Heart left ventricle (tissue), 16 donors: ENCODE measurements at places on chromosomes 6 and 20.
A peak's percentile ranks its signal among the peaks of the same experiment; 100 is the strongest.

DNA sequence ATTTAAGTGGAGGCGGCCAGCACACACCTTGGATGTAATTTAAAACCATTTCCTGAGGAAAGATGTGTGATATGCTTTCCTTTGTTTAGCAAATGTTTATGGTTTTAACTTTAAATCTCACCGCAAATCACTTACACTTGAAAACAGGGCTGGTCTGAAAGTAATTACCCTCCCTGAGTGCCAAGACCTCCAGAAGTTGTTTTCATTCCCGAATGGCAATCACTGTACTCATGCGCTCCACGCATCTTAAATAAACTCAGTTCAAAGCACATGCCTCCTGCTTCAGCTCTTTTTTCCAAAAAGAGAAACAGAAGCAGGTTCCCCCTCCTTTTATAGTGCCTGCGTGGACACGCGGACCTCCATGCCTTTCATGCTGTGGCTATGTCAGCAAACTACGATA lies 224.0 kb downstream of the SMOC2 start:
- no peak overlapping the region for H3K27ac ChIP-seq
- H3K36me3 ChIP-seq = no peaks in the 10 kb centered on the region
- H3K4me3 ChIP-seq = no peak overlapping the region
- no peak for DNase-seq
- H3K4me1 ChIP-seq = no peaks in the 10 kb centered on the region

GRCh38 chr6:87118054-87118453 lies 23.1 kb upstream of the CGA start:
- H3K36me3 ChIP-seq = no peaks in the 10 kb centered on the region
- peaks cover 4% of the 10 kb centered on the region for H3K4me1 ChIP-seq
- no peak for DNase-seq

DNA sequence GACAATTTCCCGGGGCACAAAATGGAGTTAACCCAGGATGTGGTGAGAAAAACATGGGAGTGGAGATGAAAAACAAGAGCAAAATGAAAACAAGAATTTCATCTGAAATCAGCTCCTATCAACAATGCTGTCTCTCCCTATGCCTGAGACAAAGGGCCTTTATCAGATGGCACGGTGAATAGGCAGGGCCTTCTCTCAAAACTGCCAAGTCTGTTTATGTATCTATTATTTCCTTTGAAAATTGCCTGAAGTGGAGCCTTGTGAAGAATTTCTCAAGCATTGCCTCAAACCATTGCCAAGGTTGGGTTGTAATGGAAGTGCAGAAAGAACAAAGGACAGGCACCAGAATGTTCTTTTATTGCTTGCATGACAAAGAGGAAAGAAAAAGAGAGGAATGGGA lies 74.7 kb downstream of the BTBD3 start:
- no peak overlapping the region for H3K4me3 ChIP-seq
- H3K4me1 ChIP-seq = no peaks in the 10 kb centered on the region
- H3K36me3 ChIP-seq = no peaks in the 10 kb centered on the region
- no peaks in the 10 kb centered on the region for H3K27me3 ChIP-seq

DNA sequence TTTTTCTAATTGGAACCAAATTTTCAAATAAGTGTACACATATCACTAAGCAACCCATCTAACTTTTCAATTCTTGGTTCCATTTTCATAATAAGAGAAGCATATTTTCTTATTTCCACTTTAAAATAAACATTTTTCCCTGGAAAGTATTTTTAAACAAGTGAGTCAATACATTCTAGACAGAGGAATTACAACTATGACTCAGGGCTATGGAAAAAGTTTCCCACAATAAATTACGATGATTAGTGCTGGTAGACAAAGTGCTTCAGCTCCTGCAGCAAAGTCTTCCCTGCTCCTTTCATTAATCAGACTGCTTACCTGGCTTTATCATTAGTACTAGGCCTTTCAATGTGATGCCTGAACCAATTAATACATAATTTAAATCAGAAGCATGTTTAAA lies 322.5 kb downstream of the HACE1 start:
- H3K27me3 ChIP-seq = no peaks in the 10 kb centered on the region
- H3K36me3 ChIP-seq = no peaks in the 10 kb centered on the region
- no peak for DNase-seq
- no peak overlapping the region for H3K27ac ChIP-seq
- H3K4me1 ChIP-seq = no peaks in the 10 kb centered on the region

GRCh38 chr6:89084954-89085353 lies 4.4 kb downstream of the PNRC1 start:
- H3K27ac ChIP-seq = no peak overlapping the region
- H3K4me1 ChIP-seq = peaks cover 37% of the 10 kb centered on the region
- H3K4me3 ChIP-seq = no peak overlapping the region
- peaks cover 12% of the 10 kb centered on the region for H3K36me3 ChIP-seq
- H3K27me3 ChIP-seq = no peaks in the 10 kb centered on the region

DNA sequence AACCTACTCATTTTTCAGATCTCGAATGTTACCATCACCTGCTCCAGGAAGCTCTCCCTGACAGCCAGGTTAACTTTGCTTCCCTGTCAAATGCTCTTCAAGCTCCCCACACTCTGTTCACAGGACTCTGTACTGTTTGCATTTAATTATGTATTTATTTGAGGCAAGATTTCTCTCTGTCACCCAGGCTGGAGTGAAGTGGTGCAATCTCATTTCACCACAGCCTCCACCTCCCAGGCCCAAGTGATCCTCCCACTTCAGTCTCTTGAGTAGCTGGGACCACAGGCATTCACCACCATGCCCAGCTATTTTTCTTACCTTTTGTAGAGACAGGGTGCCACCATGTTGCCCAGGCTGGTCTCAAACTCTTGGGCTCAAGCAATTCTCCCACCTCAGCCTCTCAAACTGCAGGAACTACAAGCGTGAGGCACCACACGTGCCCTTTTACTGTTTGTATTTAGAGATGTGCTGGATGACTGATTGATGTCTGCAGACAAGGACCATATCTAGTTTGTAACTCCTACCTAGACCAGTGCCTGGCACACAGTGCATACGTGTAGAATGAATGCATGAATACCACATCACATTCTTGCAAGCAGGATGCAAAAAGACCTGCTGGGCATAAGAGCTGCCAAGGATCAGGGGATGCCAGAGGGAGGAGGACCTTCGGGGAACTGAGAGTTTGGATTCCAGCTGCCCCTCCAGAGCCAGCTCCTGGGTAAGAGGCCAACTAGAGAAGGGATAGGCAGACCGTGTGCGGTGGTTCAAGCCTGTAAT lies 15.6 kb upstream of the CBFA2T2 start:
- no peaks in the 10 kb centered on the region for H3K4me1 ChIP-seq
- no peak overlapping the region for H3K27ac ChIP-seq
- H3K36me3 ChIP-seq = no peaks in the 10 kb centered on the region
- H3K27me3 ChIP-seq = no peaks in the 10 kb centered on the region
- no peak for DNase-seq
- H3K4me3 ChIP-seq = no peak overlapping the region

DNA sequence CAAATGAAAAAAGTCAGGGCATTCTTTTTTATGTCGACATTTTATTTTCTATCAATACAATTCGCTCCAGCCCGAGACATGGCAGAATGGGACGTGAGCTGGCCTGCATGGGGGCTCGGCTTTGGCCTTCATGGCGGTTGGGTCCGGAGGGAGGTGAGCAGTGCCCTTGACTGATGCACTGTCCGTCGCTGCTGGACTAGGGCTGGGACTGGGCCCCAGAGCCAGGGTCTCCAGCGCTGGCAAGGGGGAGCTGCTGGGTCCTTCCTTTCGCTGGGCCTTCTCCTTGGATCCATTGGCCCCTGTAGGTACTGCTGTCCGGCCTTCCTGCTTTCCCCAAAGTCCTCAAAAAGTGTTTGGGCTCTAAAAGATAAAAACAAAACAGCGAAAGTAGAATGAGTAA lies 124.6 kb downstream of the EDN3 start:
- no peak overlapping the region for H3K4me3 ChIP-seq
- H3K36me3 ChIP-seq = no peaks in the 10 kb centered on the region
- DNase-seq = no peak
- no peaks in the 10 kb centered on the region for H3K27me3 ChIP-seq
- no peak overlapping the region for H3K27ac ChIP-seq

- no peaks in the 10 kb centered on the region for H3K4me1 ChIP-seq
- DNase-seq = no peak
- H3K4me3 ChIP-seq = no peak overlapping the region
Observed at GRCh38 chr20:53399083-53399482, 194.6 kb downstream of the ZNF217 start.

DNA sequence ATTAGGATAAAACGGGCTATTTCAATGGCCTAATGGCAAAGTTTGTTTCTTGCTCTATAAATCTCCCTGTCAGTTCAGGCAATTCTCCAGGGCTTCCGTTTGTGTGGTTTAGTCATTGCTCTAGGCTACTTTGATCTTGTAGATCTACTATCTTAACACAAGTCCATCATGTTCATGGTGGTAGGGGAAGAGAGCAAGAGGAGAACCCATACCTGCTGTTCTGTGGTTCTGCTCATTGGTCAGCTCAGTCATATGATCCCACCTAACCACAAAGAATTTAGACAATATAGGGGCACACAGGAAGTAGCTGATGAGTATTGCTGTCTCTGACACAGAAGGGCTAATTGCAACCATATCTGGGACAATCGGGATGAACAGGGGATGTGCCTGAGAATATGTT lies 4.9 kb upstream of the DEK start:
- H3K27me3 ChIP-seq = no peaks in the 10 kb centered on the region
- H3K4me1 ChIP-seq = no peaks in the 10 kb centered on the region
- no peak overlapping the region for H3K27ac ChIP-seq
- H3K4me3 ChIP-seq = no peak overlapping the region
- no peaks in the 10 kb centered on the region for H3K36me3 ChIP-seq

- H3K27ac ChIP-seq = no peak overlapping the region
- no peaks in the 10 kb centered on the region for H3K27me3 ChIP-seq
- H3K4me1 ChIP-seq = peaks cover 4% of the 10 kb centered on the region
- no peaks in the 10 kb centered on the region for H3K36me3 ChIP-seq
- no peak overlapping the region for H3K4me3 ChIP-seq
- no peak for DNase-seq
Observed at GRCh38 chr6:2133716-2134310, 111.6 kb downstream of the GMDS start.

GRCh38 chr6:127115084-127115655 lies 3.3 kb upstream of the RSPO3 start:
- peaks cover 20% of the 10 kb centered on the region for H3K27me3 ChIP-seq
- peaks cover 10% of the 10 kb centered on the region for H3K4me1 ChIP-seq
- DNase-seq = no peak
- no peaks in the 10 kb centered on the region for H3K36me3 ChIP-seq
- no peak overlapping the region for H3K4me3 ChIP-seq

DNA sequence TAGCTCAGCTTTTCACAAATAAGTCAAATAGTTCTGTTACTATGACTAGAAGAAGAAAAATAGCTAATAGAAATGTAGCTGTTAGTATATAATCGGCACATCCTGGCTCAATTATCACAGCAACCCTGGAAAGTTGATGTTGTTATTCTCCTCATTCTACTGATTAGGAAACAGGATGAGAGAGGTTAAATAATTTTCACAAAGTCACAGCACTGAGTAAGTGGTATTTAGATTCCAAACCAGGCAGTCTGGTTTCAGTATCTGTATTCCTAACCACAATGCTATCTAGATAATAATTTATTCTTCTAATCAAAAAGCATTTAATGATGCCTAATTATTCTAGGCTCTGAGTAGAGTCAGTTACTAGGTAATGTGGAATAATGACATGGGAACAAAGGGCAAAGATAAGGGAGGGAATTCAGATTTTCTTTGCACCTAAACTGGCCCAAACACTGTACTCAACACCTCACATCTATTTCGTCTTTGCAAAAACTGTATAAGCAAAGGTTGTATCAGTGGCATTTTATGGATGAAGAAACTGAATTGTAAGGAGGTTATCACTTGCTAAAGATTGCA lies 51.3 kb downstream of the PDE7B start:
- peaks cover 25% of the 10 kb centered on the region for H3K4me1 ChIP-seq
- H3K27me3 ChIP-seq = no peaks in the 10 kb centered on the region
- H3K36me3 ChIP-seq = no peaks in the 10 kb centered on the region
- H3K4me3 ChIP-seq = no peak overlapping the region

GRCh38 chr20:44396369-44397130 lies 41.1 kb downstream of the HNF4A start:
- DNase-seq = no peak
- H3K4me1 ChIP-seq = no peaks in the 10 kb centered on the region
- peaks cover 4% of the 10 kb centered on the region for H3K27me3 ChIP-seq
- H3K27ac ChIP-seq = no peak overlapping the region
- no peaks in the 10 kb centered on the region for H3K36me3 ChIP-seq

DNA sequence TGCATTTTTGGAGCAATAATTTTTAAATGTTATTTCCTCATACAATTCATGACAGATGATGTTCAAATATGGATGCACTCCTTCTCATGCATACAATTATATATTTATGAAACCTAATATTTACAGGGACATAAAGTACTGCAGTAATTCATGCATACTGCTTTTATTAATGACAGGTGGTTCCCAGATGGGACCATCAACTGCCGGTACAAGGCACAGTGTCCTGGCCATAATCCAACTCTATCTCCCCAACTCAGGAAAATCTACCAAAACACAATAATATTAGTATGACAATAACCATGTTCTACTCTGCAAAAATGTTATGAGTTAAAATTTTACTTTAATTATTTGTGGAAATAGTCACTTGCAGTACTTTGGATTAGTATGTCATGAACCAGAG lies 77.8 kb downstream of the VIP start:
- H3K27ac ChIP-seq = no peak overlapping the region
- no peaks in the 10 kb centered on the region for H3K36me3 ChIP-seq
- no peaks in the 10 kb centered on the region for H3K27me3 ChIP-seq
- H3K4me1 ChIP-seq = no peaks in the 10 kb centered on the region
- no peak overlapping the region for H3K4me3 ChIP-seq
- no peak for DNase-seq

DNA sequence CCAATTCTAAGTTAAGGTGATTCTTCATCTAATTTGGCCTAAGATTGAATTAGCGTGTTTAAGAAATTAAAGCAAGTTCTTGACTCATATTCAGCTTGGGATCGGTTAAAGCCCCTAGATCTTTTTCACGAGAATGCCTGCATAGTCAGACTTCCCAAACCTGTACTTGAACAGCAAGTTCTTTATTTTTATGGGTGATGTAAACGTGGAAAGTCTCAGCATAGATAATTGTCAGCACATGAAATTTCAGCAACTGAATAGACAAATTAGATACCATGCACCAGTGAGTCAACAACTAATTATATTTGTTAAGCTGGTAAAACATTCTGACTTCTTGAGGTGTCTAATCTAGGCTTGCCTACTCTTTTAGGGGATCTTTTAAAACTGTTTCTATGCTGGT lies 183.1 kb upstream of the TNFAIP3 start:
- no peak overlapping the region for H3K4me3 ChIP-seq
- DNase-seq = no peak
- no peaks in the 10 kb centered on the region for H3K36me3 ChIP-seq
- H3K4me1 ChIP-seq = no peaks in the 10 kb centered on the region
- H3K27ac ChIP-seq = no peak overlapping the region

DNA sequence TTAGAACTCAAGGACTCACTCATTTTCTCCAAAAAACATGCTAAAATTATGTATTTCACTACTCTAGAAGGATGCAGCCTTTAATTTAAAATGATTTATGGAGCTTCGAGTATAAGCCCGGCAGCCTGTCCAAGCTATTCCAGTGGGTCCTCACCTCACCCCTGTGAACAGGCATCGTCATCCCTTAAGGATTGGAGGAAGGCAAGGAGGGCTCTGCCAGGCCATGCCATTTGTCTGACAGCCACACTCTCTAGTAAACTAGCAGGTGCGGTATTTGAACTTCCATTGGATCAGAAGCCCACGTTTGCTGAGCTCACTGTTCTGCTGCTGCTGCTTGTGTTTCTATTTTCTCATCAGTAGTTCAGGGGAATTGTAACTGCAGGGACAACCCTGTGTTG lies 39.8 kb upstream of the NAA20 start:
- no peak for DNase-seq
- H3K4me3 ChIP-seq = peak overlapping the region; percentile 66
- peaks cover 30% of the 10 kb centered on the region for H3K36me3 ChIP-seq
- H3K4me1 ChIP-seq = peaks cover 96% of the 10 kb centered on the region
- peak overlapping the region; percentile 92 for H3K27ac ChIP-seq
